ENCODE measurements at places on chromosomes 13 and 19. TPM values are rescaled to one million over a fixed set of nuclear protein-coding genes. Genes with fewer than 3 reads are reported as not detected.

DNA sequence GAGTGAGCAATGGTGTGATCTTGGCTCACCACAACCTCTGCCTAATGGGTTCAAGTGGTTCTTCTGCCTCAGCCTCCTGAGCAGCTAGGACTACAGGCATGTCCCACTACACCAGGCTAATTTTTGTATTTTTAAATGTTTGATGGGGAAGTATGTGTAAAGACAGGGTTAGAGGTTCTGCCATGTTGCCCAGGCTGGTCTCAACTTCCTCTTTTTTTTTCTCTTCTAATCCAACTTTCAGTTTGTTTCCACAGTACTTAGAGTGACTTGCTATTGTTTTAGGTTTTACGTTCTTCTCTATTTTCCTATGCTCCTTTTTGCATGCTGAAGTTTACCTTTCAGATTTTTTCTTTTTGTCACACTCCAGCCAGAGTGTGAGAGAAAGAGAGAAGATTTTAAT, 1433.0 kb downstream of the UQCRFS1 start:
- DNase-seq, result peak; percentile 60

- DNase-seq, result no peak
These were observed 10.5 kb downstream of the NACC1 start for GRCh38 chr19:13128583-13128982.

DNA sequence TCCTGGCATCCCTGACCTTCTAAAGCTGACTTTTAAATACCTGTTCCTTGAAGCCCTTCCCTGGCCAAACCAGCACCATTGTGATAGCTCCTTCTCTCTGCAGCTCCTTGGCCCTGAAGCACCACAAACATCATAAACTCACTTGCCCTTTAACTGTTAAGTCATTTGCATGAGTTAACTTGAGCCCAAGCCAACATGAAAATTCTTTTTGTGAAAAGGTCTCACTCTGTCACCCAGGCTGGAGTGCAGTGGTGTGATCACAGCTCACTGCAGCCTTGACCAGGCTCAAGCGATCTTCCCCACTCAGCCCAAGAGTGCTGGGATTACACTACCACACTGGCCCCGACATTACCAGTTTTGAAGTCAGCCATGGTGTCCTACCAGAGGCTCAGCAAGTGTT, 87.8 kb downstream of the ZIC5 start:
- no peak for DNase-seq

DNA sequence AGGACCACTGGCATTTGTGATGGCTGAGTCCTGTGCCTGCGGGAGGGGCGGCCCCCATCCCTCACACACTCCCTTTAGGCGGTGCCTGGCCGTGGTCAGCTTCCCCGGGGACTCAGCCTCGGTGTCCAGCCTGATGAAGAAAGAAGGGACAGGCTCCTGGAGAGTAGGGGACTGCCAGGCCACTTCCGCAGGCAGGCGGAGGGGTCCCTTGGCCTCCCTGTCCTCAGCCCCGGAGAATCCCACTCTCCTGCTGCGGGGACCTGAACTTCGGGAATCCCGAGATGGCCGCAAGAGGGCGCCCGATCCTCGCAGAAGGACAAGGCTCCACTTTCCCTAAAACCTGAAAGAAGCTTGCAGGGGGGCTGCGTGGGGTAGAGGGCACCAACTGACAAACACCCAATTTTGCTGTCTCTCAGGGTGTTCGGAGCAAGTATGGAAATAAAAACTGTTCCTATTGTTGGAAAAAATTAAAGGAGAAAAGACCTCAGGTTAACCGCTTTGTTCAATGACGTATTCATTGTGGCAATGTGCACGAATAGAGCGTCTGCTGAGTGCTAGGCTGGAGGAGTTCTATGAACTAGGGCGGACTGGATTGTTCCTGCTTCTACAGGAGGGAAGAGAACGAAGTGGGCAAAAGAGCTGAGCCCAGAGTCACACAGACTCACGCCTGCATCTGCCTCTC, 297.3 kb downstream of the ZNF536 start:
- peak; percentile 9 for DNase-seq

DNA sequence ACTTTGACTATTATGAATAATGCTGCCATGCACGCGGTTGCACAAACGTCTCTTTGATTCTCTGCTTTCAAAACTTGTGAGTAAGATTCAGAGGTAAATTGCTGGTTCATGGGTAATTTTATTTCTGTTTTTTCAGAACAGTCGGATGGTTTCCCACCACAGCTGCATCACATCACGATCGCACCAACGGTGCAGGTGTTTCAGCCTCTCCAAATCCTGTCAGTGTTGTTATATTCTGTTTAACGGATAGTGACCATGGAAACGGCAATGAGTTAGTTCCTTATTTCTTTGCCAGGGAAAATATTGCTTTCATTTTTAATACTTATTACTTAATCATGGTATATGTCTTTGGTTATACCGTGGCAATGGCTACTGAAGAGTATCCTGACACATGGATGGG, 19.1 kb upstream of the ZNF835 start:
- no peak for DNase-seq

GRCh38 chr13:27962128-27962841, 6.8 kb downstream of the CDX2 start:
- no peak for DNase-seq

- no peak for DNase-seq
These were observed 22.1 kb downstream of the MYO9B start for GRCh38 chr19:17097593-17098126.

RYR1 gene
- polyA plus RNA-seq, result 0.03 TPM

HNRNPM gene
- polyA plus RNA-seq, result 199 TPM

SMAD9 gene
- not detected for polyA plus RNA-seq
